Activated T-cell treated with anti-CD3 and anti-CD28 coated beads, Interleukin-2, amount 50 U/mL, for 72 hours (primary cell): ENCODE measurements at places on chromosomes 11 and 22.
A peak's percentile ranks its signal among the peaks of the same experiment; 100 is the strongest.

GRCh38 chr11:44623731-44624491 lies 58.4 kb downstream of the CD82 start:
- no peak for DNase-seq

DNA sequence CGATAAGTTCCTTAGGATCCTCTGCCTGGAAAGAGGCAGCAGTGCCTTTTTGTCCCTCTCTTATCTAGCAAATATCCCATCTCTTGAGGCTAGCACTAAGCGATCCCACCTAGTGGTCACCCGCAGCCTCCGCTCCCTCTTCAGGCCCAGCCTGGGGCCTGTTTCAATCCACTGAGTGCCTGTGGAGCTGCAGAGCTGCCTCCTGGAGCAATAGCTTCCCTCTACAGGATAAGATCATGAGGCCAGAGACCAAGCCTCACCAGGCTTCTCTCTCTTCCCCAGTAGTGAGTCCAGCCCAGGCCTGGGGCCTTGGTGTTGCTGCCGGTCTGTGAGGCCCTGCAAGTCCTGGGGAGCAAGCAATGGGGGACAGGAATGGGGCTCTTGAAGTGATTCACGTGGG lies 65.8 kb downstream of the SLC22A12 start:
- DNase-seq = no peak

GRCh38 chr22:50015451-50016307 lies 3.1 kb upstream of the IL17REL start:
- DNase-seq = no peak

GRCh38 chr11:57116654-57117053 lies 65.1 kb upstream of the LRRC55 start:
- peak; percentile 11 for DNase-seq

GRCh38 chr11:8298801-8299786 lies 35.4 kb upstream of the LMO1 start:
- no peak for DNase-seq

DNA sequence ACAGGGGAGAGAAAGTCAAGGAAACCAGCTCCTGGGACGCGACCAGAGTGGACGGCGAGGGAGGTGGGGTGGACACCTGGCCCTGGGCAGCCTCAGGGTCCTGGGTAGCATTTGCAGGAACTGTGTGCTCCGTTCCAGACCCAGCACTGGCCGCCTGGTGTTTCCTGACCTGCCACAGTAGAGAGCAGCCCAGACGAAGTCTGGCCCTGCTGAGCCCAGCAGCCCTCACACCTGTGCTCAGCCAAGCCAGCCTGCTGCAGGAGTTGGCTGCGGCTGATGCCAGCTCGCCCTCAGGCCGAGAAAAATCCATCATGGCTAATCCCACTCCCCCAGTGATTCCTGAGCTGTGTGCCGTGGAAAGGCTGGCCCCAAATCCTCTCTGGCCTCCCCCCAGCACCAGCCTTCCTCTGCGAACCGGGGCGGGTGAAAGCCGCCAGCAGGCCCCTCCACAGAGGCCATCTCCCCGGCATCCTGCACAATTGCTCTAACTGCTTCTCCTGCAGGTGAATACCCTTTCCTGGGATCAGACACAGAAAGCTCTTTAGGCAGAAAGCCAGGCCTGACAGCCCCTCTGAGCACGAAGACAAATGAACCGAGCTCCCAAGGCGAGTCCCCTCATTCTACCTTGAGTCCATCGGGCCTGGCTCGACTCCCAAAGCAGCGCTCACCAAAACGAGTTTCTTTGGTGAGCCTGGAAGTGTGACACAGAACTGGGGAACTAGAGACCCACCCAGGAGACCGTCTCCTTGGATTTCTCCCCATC lies 88.6 kb downstream of the RTL6 start:
- DNase-seq = no peak

DNA sequence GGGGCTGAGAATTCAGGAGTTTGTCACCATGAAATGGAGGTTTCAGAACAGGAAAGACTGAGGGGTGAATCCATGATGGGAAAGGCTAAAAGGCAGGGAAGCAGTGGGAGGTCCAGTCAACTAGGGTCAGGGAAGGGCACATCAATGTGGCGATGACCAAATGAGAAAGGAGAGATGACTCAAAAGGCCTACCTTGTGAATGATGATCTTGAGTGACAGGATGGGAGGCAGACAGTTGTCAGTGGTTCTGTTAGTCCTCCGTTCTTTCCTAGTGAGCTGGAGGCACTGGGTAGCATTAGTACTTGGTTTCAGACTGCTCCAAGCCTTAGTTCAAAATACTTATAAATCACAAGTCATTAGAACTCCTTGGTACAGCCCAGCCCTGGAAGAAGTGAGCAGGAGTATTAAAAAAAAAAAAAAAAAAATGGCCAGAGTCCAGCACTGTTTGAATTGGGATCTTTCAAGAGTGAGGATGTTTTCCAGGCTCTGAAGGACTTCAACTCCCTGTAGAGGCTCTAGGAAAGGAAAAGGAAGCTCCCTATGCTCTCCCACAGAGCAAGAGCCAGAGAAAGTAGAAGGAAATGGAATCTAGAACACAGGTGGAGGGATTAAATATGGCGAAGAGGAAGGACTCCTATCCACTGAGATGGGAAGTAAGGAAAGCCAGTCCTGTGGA lies 8.3 kb upstream of the DCHS1 start:
- DNase-seq = no peak

- DNase-seq = no peak
These were observed 220.7 kb upstream of the ZBED5 start for GRCh38 chr11:11078344-11079086.

- no peak for DNase-seq
These were observed 12.6 kb downstream of the PRSS23 start for GRCh38 chr11:86812981-86813380.

DNA sequence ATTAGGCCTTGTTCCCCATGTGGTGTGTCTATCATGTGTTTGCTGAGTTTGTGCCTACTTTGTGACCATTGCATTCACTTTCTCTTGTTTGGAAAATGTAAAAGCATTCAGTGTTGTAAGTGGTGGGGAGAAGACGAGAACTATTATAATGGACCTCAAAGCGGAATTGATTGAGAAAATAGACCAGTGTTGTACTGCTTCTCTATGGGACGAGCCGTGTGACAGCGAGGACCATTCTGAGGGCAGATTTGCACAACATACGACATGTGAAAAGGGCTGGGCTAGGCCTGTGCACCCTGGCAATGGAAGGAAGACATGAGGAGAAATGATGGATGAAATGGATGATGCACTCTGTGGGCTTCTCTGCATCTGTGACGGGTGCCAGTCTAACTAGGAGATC lies 233.5 kb downstream of the DSCAML1 start:
- DNase-seq = no peak

GRCh38 chr11:33920838-33921613 lies 29.1 kb upstream of the LMO2 start:
- DNase-seq = no peak

GRCh38 chr11:92828556-92828955 lies 140.9 kb upstream of the MTNR1B start:
- DNase-seq = no peak

- no peak for DNase-seq
These were observed 5.4 kb downstream of the GNAZ start for GRCh38 chr22:23075525-23076216.

DNA sequence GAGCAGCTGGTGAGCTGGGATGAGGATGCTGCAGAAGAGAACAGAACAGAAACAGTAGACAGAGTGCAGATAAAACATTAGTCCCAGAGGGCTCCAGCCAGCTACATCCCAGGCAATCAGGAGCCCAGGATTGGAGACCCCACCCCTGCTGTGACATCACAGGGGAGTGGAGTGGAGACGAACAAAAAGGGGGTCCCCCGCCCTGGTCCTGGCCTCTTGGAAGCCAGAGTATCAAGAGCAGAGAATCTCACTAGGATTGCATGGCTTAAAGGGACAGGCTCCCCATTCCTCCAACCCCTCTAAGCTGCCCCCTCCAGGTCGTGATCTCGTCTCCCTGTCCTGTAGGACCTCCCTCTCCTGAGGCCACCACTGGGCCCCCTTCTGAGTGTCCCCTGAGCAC lies at the start of gene P2RX3:
Gene P2RX3 (plus strand): TSS at position 211 of the 400 bp plus-strand sequence. CDS start 199 bp downstream, outside the sequence.
- DNase-seq = no peak

DNA sequence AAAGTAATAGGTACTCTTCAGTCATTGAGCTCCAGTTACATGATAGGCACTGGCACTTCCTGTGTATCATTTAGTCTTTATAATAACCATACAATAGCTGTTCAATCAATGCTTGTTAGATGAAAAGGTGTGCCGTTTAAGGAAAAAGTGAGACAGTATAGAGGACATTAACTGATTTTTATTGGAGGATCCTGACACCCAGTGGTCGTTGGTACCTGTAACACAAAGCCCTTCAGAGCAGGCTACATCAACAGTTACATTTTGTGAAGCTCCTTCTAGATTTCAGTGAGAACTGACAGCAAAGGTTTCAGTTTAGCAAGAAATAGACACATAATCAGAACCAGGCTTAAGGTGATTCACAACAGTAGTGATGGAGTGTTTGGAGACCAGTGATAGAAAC lies 44.2 kb downstream of the CCDC81 start:
- DNase-seq = peak; percentile 18

- no peak for DNase-seq
These were observed 2.9 kb upstream of the KIRREL3 start for GRCh38 chr11:127003260-127003981.

DNA sequence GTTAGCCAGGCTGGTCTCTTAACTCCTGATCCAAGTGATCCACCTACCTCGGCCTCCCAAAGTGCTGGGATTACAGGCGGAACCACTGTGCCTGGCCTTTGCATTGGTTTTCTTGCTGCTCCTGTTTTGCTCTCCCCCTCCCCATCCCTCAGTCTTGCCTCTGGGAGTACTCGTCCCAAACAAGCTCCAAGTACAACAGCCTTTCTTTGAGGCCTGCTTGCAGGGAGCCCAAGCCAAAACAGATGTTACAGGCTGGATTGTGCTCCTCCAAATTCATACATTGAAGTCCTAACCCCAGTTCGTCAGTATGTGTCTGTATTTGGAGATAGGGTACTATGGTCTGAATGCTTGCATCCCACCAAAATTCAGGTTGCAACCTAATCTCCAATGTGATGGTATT lies 8.6 kb downstream of the IGLL1 start:
- no peak for DNase-seq

DNA sequence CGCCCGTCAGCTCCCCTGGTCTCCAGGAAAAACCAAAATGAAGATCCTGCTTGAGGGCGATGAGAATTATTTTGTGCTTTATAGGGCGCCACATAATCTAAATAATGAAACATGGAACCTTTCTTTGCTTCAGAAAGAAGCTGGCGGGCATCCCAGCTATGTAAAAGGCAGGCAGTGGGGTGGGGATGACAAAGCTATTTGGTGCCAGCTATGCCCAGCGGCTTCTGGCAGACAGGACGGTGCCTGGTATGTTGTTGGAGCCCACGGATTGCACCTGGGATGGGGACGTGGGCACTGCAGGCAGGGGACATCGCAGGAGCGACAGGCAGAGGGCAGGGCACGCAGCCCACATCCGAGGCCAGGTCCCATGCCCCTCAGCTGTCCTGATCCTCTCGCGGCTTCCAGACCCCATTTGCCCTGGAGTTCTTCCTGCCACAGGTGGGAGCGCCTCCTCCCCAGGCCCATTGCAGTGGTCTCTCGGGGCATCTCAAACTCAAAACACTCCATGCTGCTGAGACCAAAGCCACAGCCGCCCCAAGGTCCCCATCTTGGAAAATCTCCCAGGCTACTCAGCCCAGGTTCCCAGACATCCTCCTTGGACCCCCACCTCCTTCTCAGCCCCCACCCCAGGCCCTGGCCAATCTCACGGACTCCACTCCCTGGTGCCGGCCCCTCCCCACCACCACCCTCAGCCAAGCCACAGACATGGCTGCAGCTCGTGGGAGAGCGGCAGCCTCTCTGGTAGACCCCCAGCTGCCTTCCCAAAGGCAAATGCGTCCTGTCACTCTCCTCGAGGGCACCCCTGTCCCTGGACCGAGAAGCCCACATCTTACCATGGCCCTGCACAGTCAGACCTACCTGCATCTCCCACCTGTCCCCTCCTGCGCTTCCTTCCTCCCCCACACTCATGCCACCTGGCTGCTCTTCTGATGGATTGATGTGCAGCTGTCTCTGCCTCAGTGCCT lies 45.7 kb downstream of the SHISAL1 start:
- DNase-seq = no peak

GRCh38 chr22:35883031-35883620 lies 145.5 kb downstream of the RBFOX2 start:
- DNase-seq = no peak

- DNase-seq = no peak
These were observed 493.5 kb downstream of the DLG2 start for GRCh38 chr11:85133636-85134035.

- DNase-seq = no peak
These were observed 67.4 kb upstream of the PRDM11 start for GRCh38 chr11:45079075-45079444.
